AG08396 (cell line): ENCODE measurements at places on chromosomes 5 and 9.

GRCh38 chr5:82851471-82851870 lies 225.7 kb downstream of the TMEM167A start:
- no peak for DNase-seq

DNA sequence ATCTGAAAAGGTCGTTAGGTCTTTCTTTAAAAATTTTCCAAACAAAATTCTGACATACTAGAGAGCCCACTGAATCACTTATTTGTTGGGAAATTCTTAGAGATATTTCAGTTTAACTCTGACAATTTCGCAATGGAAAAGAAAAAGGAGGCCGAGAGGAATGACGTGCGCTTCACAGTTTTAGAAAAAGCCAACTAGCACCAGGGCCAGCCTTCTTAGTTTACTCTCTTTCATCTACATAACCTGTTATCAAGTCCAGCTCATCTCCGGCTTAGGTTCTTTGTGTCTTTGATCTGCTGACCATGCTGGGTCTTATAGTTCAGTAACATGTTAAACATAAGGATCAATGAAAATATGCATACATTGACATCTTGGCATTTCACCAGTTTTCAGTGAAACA lies 201.7 kb upstream of the TAS2R1 start:
- DNase-seq = no peak

DNA sequence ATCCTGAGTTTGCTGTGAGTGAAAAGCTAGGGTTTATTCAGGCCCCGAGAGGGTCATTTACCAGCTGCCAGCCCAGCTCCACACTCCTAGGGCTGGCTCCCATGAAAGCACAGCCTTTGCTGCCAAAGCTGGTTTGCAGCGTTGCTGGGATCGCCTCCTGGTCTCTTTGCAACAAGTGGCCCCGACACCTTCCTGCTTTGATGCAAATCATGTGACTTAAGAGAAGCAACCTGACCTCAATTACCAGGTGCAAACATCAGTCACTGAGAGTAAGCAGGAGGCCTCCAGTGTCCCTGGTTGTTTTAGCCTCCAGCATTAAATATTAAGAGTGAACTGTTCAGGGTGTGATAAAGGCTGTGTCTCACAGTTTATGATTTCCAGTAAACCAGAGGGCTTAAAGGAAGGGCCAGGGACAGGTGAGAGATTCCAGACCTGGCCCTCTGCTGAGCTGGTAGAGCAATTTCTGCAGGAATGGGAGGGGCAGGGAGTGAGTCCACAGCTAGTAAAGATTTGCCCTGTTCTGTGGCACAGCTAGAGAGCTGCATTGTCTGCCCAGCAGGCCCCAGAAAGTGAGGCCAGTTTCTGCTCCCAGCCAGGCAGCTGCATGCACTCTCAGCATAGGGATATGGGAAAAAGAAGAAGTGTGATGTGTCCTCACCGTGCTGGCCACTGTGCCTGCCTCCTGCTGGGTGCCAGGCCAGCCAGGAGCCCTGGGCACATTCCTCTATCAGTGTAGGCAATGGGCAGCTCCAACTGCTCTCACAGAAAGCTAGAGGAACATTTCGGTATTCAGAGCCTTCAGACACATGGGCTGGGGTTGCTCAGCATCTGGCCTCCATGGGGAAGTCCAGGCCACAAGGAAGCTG lies 58.0 kb downstream of the SLC22A5 start:
- DNase-seq = no peak

- no peak for DNase-seq
Measured at GRCh38 chr9:134358026-134358661, 31.9 kb downstream of the RXRA start.

DNA sequence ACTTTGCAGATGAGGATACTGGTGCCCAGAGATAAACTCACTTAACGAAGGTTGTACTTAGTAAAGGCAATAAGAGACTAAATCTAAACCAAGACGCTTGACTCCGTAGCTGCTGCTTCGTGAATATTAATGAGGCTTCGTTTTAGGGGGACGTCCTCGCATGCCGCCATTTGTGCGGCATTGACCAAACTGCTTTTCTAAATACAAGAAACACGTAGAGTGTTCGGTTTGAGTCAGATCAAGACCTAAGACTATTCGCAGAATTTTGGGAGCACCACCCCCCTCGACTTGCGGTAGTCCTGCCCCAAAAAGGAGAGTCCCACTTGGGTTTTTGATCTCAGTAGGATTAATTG lies 1.1 kb downstream of the NPM1 start:
- DNase-seq = no peak

- peak; percentile 26 for DNase-seq
Measured at GRCh38 chr5:33369485-33370465, 71.0 kb upstream of the TARS1 start.

- DNase-seq = peak; percentile 39
Measured at GRCh38 chr9:78821126-78821822, 524.3 kb downstream of the PSAT1 start.

DNA sequence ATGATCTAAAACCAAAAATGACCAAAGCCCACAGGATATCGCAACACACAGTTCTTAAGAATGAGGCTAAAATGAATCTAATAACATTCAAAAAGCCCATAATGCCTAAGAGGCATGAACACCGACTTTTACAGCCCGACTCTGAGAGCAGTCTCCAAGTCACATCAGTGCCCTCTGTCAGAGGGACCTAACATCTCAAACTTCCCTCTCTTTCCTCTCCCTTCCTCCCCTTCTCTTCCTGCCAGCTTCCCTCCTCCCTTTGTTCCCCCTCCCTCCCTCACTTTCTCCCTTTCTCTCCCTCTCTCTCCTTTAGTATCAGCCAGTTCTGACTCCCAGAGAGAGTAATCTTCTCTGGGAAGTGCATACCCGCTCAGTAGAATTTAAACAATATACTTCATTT lies 154.4 kb downstream of the GLIS3 start:
- DNase-seq = no peak

DNA sequence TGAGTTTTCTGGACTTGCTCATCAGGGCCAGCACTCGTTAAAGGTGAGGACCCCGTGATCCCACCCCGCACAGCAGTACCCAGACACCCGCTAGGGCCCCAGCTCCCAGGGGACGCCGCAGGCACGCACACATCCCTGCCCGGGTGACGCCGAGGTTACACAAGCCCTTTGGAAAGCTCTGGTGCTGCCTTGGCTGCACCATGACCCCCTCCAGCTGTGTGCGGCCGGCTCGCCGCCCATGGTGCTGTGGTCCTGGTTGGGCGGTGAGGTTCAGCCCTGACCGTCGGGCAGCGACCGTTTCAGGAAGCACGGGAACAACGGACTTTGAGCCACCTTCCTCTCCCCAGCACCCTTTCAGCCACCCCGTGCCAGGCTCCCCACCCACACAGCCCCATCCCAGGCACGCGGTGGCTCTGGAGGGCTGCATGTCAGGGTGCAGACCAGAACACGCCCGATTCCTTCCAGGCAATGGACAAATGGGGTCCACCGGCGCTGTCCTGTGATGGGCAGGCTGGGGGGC lies 7.5 kb upstream of the SLC12A7 start:
- no peak for DNase-seq

- DNase-seq = no peak
Measured at GRCh38 chr5:80466669-80467485, 21.0 kb upstream of the FAM151B start.

GRCh38 chr9:126514037-126514821 lies 99.5 kb upstream of the LMX1B start:
- peak; percentile 93 for DNase-seq

DNA sequence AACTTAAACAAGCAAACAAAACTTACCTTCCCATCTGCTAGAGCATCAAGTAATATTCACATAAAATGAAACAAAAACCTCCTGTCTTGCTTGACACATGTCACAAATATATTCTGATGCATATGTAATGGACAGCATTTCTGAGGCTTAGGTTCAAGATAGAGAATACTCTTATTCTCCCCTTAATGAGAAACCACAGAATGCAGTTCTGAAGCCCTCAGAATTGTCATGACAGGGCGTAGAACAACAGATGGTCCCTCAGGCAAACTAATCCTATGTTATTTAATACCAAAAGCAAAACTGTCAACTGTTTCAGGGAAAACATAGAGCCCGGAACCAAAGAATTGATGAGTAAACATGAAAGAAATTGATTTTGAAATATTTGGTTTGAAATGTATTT lies 229.9 kb upstream of the RIOK2 start:
- DNase-seq = no peak

GRCh38 chr9:118961857-118962256 lies 407.4 kb downstream of the BRINP1 start:
- DNase-seq = peak; percentile 65

DNA sequence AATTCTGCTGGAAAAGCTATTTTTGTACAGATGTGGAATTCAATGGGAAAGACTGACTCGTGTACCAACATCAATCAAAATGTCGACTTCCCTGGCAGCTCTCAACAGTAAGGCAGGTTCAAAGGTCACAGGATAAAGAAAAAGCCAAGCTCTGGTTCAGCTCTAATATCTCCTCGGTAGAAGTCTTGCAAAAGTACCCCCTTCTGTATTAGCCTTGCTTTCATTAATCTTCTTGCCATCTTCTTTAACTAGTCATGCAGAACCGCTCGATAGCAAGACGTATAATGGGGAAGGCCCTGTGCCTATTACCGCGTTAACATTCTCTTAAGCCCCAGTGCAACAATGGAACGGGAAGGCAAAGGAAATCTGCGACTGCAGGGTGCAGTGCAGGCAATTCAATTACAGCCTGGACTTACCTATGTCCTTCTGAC lies 201.2 kb downstream of the GAPVD1 start:
- DNase-seq = peak; percentile 36

- no peak for DNase-seq
Measured at GRCh38 chr5:173575985-173576384, 40.5 kb downstream of the BOD1 start.

DNA sequence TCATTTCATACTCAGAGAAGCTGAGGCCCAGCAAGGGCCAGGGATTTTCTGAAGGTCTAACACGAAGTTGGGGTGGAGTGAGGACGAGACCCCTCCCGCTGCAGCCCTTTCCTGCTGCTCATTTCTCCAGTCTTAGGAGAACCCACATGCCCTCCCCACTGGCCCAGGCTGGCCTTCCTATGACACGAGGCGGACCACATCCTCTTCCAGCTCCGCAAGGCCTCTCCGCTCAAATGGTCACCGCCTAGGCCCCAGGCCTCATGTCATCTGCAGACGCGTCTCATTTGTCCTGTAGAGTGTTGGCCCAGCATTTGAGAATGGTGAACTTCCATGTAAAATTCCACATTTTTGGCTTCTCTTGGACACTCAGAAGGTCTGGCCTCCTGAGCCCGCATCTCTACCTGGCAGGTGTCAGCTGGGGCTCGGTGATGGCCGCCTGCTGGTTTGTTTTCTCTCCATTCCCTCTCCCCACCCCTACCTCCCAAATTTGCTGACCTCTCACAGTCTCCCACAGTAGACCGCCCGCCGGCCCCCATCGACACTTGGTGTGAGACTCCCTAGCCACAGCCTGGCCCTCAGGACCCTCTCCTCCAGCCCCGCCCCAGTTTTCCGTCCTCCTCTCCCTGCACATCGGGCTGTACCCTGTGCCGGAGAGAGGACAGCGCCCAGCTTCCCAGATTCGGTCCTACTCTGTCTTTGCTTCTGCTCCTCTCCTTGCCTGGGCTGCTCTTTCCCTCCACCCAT lies 51.7 kb downstream of the ERGIC1 start:
- DNase-seq = no peak

- peak; percentile 31 for DNase-seq
Measured at GRCh38 chr9:34809504-34810186, 99.7 kb upstream of the CCL21 start.

GRCh38 chr9:36101916-36102741 lies 34.4 kb upstream of the GLIPR2 start:
- DNase-seq = peak; percentile 71

GRCh38 chr9:137354153-137354844 lies 52.2 kb upstream of the NRARP start:
- peak; percentile 3 for DNase-seq

- DNase-seq = peak; percentile 7
Measured at GRCh38 chr5:73818357-73818756, 192.4 kb downstream of the ARHGEF28 start.

DNA sequence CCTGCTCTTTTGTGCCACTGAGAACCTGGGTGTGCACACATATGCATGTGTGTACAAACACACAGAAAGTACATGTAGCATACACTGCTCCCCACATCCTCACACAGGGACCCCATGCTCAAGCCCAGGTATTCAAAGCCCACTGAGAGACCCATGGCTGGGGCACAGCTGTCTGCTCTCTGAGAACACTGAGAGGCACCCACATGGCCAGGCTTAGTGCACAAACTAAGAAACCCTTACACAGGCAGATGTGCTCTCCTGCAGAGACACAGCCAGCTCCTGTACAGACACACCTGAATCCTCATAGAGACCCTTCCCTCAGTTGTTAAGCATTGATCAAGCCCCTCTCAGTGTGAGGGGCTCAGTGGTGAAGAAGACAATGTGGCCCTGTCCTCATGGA lies 92.5 kb downstream of the CACNA1B start:
- no peak for DNase-seq

GRCh38 chr5:117144086-117144485 lies 569.5 kb upstream of the SEMA6A start:
- DNase-seq = no peak

DNA sequence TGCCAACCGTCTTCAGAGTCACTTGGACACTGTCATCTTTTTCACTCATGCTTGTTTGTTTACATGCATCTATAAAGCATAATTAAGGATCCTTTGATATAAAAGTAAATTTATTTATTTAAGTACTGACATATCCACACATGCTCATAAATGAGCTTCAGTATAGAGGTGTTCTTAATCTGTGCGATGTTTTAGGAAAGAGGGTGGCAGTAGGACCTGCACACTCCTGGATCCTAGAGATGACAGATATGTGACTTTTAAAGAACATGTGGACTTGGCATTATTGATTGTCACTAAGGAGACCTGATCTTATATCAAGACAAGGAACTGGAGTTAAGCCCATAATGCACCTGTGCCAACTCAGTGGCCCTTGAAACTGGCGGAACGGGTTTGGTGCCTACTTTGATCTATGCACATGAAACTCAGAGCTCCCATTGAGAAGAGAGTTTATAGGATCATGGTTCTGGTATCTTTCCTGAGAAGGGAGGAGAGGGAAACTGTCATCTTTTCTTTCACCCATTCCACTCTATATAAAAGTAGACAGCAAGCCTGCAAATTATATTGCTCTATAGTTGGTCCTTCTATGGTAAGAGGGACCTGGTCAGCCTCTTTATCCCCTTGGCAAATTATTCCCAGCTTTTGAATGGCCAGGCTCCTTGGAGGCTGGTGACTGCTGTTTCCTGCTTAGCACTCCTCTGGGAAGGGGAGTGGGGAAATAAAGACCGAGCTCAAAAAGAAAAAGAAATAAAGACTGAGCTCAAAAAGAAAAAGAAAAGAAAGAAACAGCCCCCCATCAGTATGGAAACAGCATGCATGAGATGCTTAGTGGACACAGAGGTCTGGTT lies 57.8 kb upstream of the LIFR start:
- no peak for DNase-seq
